Mesenteric fat pad (tissue), 1 donor: ENCODE measurements at places on chromosomes 5 and 9.

DNA sequence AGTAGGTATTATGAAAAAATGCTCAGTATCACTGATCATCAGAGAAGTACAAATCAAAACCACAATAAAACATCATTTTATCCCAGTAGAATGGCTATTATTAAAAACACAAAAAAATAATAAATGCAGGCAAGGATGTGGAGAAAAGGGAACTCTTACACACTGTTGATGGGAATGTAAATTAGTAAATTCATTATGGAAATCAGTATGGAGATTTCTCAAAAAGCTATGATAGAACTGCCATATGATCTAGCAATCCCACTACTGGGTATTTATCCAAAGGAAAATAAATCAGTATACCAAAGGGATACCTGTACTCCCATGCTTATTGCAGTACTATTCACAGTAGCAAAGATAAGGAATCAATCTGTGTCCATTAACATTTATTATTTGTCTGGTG is 209.6 kb downstream of the FER start:
- DNase-seq, result no peak

- DNase-seq, result no peak
These were observed 78.0 kb downstream of the ANXA2R start for GRCh38 chr5:42962124-42962523.

DNA sequence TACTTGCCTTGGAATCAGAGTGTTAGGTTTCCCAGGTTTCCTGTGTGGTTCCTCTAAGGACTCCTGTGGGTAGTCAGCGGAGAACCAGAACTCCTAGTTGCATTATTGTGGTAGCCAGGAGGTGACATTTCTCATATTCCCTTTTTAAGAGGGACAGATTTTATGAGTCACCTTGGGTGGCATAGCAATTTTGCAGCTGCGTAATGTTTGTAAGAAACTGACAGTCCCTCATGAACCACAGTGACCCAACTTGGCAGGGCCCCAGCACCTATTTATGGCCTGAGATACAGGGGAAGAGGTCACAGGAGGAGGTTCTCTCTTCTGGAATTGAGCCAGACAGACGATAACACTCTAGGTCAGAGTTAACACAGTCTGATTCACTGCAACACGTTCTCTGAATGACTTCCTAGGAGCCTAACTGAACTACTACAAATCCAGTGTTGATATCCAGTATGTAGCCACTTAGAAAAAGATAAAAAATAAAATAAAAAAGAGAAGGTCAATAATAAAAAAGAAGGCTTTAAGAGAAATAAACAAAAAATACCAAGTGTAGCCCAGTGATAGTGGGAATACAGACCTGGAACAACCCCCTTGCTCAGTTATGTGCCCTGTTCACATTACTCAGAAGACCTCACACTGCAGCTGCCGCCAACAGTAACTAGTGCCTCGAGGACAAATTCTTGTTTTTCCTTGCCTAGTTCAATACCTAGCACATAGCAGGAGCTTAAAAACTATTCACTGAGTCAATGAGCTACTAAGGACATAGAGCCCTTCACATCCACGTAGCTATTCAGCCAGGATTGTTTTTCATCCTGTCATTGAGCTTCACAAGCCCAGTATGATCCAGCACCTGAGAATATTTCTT is 50.7 kb upstream of the VLDLR start:
- no peak for DNase-seq

GRCh38 chr9:114434878-114435311 is 47.1 kb upstream of the AKNA start:
- peak; percentile 12 for DNase-seq

GRCh38 chr5:174340226-174340625 is 294.7 kb downstream of the NSG2 start:
- DNase-seq, result no peak

- DNase-seq, result no peak
These were observed 190.5 kb downstream of the SEC61B start for GRCh38 chr9:99412606-99413005.
